Stimulated activated CD8-positive, alpha-beta memory T cell treated with anti-CD3 and anti-CD28 coated beads, Interleukin-2, amount 100 ng/mL, for 1 hour (primary cell): ENCODE measurements at places on chromosomes 16 and 17.

GRCh38 chr16:67954421-67955196 is 10.7 kb upstream of the LCAT start:
- DNase-seq = no peak

DNA sequence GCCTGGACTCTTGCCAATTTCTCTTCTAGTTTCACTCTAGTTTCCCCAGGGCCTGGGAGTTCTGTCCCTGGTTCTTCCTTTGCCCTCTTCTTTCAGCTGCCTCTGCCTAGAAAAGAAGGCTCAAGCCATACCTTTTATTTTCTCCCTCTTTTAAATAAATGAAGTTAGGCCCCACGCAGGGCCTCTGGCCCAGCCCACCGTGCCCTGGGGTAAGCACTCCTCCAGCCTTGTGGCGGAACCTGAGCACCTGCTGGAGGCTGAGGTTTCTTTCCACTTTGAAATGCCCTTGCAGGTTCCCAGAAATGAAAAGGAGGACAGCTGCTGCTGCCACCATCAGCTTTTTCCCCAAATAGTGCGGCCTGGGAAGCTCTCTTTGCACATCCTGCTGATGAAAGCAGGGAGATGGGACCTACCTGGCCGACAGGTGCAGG is 139.4 kb downstream of the CCDC182 start:
- DNase-seq = no peak

DNA sequence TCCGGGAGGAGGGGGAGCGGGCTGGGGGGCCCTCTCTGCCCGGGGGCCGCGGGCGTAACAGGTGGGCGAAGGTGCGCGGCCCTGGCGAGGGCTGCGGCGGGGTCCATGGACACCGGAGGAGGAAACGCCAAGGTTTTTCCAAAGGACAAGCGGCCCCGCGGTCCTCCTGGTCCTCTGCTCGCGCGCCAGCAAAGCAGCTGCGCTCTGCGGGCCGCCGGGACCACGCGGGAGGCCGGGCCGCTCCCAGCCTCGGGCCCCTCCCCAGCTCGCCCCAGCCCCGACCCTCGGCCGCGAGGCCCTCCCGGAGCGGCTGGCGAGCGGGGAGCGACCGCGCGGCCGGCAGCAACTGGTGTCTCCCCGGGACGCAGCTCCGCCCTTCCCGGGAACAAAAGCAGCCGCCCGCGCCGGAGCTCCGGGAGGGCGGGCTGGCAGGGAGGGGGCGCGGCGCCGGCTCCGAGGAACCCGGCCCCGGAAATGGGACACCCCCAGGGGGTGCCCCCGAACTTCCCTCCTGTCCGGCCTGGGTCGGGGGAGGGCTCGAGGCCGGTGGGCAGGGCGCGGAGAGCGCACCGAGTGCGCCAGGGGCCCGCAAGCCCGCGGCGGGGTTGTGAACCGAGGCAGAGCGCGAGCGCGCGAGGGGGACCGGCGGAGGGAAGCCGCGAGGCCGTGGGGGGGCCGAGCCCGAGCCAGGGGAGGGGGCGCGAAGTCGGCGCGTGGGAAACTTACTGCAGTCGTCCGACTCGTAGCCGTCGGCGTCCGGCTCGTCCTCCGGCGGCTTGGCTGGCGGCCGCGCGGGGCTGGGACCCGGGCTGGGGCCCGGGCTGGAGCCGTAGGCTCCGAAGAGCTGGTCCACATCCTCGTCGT is 837 bp downstream of the DOC2B start:
- DNase-seq = no peak

DNA sequence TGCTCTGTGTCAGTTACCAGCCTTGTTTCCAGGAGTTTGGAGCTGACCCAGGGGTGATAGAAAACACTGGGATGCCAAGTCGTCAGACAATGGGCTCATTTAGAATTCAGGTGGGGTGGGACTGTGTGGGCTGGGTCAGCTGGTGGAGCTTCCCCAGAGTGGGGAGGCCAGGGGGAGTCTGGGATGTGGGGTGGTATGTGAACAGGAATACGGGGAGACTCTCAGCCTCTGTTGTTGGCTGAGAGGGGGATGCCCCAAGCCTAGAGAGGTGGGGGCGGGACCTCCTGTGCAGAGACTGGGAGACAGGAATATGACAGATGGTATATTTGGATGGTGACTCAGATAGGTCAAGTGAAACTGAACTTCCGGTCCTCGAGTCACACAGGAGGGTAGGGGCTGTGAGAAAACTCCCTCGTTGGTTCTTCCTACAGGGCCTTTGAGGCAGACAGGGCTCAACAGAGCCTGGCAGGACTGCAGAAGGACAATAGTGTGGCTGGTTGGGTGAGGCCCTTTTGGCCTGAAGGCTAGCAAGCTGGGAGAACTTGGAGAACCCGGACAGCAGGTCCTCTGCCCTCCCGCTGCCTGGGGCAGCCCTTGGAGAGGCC is 23.7 kb downstream of the CDH1 start:
- no peak for DNase-seq

DNA sequence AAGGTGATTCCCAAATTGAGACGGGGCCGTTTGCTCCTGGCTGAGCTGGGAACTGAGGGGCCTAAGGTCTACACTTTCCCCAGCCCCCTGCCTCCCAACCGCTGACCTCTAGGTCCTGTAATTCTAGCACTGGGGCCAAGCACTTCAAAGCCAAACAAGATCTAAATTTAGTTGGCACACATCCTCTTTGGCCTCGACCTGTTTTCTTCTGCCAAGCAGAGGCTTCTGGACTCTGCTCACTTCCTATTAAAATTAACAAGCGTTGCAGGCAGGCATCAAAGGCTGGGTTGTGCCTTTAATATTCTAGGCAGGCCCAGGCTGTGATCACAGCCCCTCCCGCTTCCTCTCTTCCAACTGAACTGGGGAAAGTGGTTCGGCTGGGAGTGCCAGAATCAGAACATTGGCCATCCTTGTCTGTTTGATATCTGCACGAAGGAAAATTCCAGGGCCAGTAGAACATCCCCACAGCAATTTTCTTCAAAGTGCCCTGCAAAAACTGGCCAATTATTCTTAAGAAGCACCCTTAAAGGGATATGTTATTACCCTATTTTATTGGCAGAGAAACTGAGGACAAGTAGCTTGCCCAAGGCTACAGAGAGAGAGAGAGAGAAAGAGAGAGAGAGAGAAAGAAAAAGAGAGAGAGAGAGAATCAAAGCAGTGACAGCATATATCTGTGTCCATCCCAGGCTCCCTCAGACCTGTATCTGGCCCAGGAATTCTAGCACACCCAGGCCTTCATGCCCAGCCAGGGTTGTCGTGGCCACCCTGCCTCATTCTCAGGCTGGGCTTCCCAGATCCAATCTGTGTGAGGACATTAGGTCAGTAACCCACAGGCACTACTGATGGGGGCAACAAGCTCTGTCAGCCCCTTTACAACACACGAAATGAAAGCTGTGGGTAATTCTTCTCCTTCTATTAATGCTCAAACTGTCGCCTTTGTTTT is 12.8 kb upstream of the MT4 start:
- no peak for DNase-seq

DNA sequence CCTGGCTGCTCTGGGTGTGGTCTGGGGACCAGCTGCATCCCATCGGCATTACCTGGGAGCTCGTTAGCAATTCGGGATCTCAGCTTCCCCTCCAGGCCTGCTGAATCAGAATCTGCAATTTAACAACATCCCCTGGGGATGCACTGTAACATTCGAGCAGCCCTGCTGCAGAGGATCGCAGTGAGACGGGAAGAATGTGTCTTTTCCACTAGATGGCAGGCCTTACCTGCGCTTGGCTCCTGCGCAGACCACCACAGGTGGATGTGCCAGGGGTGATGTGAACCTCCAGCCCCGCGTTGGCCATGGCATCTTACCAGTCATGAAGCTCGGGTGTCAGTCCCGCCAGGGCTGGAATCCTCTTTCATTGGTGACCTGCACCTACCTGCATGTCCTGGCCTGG is 209.9 kb downstream of the PRKCB start:
- no peak for DNase-seq

DNA sequence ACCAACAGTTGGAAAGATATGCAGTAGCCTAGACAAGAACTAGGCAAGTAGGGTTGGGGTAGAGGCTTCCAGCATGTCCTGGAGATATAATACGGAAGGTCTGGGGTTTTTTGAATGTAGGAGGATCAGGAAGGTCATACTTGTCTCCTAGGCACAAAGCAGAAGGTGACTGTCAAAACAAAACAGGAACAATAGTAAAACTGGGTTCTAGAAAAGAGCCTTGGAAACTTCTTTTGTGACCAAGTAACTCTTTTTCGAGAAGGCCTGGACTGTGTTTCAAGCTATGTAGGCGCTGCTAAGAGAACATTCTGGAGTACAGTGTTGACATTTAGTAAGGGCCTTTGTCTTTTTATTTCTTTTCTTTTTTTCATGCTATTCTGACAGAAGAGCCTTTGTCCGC is 26.9 kb upstream of the TENT4B start:
- DNase-seq = no peak

DNA sequence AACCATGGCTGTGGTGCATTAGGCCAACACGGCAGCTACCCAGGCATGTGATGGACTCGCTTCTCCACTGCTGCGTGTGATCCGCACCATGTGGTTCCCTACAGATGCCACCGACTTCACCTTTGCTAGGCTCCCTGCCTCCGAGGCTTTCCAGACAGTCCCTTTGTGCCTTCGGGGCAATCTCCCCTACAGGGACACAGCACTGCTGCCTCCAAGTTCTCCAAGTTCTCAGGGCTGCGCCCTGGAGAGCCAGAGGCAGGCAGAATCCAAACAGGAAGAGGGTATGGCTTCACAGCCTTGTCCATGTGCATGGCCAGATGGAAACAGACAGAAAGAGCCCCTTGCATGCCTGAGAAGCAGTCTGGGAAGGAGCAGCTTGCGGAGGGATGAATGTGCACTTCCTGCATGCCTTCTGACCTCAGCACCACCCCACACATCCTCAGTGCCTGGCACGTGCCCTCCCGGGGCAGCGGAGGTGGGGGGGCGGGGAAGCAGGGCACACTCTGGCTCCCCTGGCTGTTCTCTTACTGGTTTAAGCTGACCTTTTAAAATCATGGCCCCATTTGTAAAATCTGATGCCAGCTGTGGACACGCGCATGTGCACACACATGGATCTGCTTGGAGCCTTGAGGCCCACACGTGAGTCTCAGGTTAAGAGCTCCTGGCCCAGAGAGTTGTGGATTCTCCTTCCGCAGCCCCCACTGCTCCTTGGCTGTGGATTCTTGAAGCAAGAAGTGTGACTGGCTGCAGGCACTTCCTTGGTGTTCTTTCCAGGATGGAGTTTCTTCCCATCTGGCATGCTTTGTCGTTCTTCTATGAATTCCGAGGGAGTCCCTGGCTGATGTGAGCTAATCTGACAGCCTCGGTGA is 55.3 kb upstream of the MTSS2 start:
- DNase-seq = no peak

GRCh38 chr16:64144617-64145016 is 977.2 kb downstream of the CDH11 start:
- DNase-seq = no peak

- no peak for DNase-seq
Measured at GRCh38 chr16:61237884-61238485, 798.3 kb downstream of the CDH8 start.
